Stimulated activated CD8-positive, alpha-beta memory T cell treated with anti-CD3 and anti-CD28 coated beads, Interleukin-4, amount 100 ng/mL, for 1 hour (primary cell): ENCODE measurements at places on chromosomes 12 and 14.

DNA sequence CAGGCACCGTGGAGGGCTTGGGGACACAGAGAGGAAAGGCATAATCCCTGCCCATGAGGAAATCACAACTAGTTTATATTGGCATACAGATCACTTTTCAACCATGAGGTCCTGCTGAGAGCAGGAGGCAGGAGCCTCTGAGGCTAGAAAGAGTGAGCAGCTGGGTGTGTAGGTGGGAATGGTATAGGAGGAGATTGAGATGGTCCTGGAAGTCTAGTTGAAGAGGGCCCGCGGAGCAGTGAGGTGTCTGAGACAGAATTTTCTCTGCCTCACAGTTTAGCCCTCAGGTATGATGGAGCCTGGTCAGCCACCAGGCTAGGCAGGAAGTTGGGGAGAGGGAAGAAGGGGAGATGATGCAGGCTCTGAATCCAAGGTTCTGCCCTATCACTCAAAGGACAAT lies 54.7 kb upstream of the JDP2 start:
- no peak for DNase-seq

- DNase-seq: no peak
Measured at GRCh38 chr12:117567644-117568216, 206.3 kb upstream of the NOS1 start.

GRCh38 chr12:42918443-42918842 lies 328.9 kb upstream of the PRICKLE1 start:
- no peak for DNase-seq

DNA sequence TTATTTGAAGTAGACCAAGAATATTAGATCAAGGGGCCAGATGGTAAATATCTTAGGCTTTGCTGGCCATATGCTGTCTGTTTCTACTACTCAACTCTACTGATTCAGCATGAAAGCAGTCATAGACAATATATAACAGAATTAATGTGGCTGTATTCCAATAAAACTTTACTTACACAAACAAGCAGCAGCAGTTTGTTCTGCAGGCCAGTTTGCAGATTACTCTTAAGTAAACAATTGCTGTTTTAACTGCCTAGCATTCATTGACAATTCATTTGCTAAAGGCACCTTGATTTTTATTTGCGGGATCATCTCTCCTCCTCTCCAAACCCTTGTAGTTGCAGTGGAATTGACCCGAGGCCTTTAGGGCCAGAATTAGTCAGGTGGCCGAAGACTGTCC lies 94.1 kb upstream of the GARIN6 start:
- no peak for DNase-seq

GRCh38 chr14:69957986-69958385 lies 78.8 kb downstream of the SMOC1 start:
- no peak for DNase-seq

DNA sequence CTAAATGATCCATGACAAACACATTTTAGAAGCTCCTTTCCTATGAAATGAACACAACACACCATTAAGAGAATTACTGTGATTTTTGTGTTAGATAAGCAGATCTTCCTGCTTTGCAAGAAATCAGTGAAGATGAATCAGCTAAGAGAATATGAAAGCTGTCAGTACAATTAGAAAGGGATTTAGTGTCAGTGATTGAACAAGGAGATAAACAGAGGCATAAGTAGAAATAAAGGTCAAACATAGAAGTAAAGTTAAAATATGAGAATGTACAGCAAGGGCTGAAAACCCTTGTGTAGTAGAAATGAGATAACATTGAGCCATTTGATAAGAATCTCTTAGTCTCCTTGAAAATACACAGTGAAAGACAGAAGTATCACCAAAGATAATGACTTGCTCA lies 21.4 kb upstream of the SLC16A7 start:
- DNase-seq: no peak

DNA sequence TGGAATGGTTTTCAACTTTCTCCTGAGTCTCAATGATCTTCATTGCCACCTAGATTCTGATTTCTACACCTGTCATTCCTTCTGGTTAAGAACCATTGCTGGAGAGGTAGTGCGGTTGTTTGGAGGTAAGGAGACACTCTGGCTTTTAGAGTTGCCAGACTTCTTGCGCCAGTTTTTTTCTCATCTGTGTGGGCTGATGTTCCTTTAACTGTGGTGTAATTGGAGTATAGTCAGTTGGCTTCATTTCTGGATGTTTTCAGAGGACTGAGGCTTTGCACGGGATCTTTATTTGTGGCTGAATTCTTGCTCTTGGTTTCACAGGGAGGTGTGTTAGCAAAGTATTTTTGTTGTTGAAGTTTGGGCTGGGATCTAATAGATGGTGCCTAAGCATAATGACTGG lies 5.7 kb upstream of the CLEC4D start:
- no peak for DNase-seq

GRCh38 chr12:124218243-124218560 lies 76.7 kb upstream of the RFLNA start:
- DNase-seq: no peak
